Stimulated activated CD8-positive, alpha-beta memory T cell treated with anti-CD3 and anti-CD28 coated beads, Interleukin-4, amount 100 ng/mL, for 1 hour (primary cell): ENCODE measurements at places on chromosomes 2 and 18.

DNA sequence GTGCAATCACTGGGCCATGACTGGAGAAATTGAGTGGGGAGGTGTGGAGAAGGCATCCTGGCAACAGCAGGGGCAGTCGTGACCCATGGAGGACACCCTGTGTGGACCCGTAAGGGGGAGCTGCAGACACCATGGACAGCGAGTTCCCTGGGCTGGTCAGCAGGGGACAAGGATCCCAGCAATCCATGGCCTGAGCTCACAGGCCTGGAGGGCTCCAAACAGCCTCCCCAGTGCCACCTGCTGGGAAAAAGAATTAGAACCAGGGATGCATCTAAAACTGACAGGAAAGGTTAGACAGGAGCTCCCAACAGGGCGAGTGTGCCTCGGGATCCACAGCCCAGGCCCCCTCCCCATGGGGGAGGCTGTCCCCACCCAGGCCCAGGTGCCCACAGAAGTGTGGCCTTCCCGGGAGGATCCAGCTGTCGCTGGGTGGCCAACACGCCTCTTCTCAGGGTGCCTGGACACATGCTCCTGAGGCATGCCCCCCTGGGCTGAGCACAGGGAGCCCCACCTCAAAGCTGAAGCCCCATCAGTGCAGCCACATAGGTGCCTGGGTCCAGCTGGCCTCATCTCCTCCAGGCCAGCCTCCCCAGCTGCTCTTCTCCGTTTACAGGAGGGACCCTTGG is 20.5 kb upstream of the KIF1A start:
- no peak for DNase-seq

DNA sequence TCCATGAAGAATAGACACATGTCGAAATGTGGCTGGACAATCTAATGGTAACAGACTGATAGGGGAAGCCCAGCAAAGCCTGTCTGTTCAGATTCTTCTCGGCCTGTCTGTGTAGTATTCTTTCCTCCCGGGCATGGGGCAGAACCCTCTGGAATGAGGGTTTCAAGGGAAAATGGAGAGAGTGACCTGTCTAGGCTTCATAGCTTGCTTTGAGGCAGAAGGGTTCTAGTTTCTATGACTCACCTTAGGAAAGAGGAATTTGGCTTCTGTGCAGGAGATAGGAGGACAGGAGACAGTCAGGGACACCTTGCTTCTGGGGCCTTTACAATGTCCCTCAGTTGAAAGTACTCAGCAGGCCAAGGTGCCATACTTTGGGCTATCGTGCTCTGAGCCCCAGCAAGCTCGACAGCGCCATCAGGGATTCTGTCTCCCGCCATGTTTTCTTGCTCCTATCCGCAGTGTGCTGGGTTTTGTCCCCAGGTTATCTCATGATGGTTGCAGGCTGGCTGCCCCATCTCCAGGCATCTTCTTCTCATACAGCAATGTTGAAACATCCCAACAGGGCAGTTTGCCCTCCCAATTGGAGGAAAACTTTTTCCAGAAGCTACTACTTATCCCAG is 74.7 kb upstream of the TLK1 start:
- no peak for DNase-seq

- no peak for DNase-seq
Observed at GRCh38 chr2:207240649-207241048, 74.9 kb upstream of the KLF7 start.

- no peak for DNase-seq
Observed at GRCh38 chr2:218430721-218431120, 11.8 kb downstream of the VIL1 start.

DNA sequence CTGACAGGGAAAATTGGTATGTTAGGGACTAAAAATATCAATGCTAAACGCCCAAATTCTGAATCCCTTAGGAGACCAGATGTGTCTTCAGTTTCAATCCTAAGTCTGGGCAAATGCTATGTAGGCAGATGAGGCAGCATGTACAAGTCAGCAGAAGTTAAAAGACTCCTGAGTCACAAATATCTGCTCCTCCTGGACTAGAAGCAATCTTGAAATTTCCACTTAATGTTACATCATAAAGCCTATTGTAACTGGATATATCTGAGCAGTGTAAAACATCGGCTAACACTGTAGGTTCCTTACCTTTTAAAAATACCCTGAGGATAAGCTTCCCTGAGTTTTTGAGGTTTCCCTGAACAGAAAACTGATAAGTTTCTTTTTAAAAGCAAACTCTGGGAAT is 1087.6 kb upstream of the PIK3C3 start:
- no peak for DNase-seq
